Lung (tissue), 17 donors: ENCODE measurements at places on chromosomes 13 and 19.
A peak's percentile ranks its signal among the peaks of the same experiment; 100 is the strongest.

DNA sequence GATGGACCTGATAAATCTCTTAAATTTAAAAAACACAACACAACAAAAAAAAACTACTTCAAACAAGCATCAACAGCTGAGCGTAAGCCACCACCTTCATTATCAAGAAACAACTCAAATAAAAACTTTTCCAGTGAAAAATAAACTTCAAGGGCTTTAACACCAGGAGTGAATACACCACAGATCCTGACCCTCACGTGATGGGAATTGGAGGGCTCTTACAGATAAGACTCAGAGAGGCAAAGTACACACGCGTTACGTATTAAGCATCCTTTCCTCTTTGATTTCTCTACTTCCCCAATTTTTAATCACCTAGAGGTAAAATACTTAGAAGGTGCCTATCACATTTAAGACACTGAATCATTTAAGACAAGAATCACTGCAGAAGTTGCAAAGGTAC is 573 bp upstream of the STARD13 start:
- H3K27me3 ChIP-seq, result no peaks in the 10 kb centered on the region
- H3K36me3 ChIP-seq, result no peaks in the 10 kb centered on the region
- no peak for DNase-seq
- H3K4me1 ChIP-seq, result peaks cover 4% of the 10 kb centered on the region
- H3K27ac ChIP-seq, result peak overlapping the region; percentile 93

DNA sequence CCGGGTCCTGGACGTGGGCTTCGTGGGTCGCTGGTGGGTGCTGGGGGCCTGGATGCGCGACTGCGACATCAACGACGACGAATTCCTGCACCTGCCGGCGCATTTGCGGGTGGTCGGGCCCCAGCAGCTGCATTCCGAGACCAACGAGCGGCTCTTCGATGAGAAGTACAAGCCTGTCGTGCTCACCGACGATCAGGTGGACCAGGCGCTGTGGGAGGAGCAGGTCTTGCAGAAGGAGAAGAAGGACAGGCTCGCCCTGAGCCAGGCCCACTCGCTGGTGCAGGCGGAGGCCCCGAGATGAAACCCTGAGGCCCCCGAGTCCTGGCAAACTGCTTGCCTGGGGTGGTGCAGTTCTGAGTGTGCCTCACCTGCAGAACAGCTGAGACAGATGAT is 787 bp downstream of the TIMM29 start:
- DNase-seq, result no peak
- H3K4me3 ChIP-seq, result peak overlapping the region; percentile 100
- H3K36me3 ChIP-seq, result peaks cover 17% of the 10 kb centered on the region
- peak overlapping the region; percentile 88 for H3K27ac ChIP-seq
- H3K27me3 ChIP-seq, result no peaks in the 10 kb centered on the region
- H3K4me1 ChIP-seq, result peaks cover 12% of the 10 kb centered on the region

GRCh38 chr13:98994080-98994479 is 16.2 kb upstream of the DOCK9 start:
- DNase-seq, result no peak
- no peaks in the 10 kb centered on the region for H3K27me3 ChIP-seq
- H3K4me1 ChIP-seq, result no peaks in the 10 kb centered on the region
- no peak overlapping the region for H3K27ac ChIP-seq

DNA sequence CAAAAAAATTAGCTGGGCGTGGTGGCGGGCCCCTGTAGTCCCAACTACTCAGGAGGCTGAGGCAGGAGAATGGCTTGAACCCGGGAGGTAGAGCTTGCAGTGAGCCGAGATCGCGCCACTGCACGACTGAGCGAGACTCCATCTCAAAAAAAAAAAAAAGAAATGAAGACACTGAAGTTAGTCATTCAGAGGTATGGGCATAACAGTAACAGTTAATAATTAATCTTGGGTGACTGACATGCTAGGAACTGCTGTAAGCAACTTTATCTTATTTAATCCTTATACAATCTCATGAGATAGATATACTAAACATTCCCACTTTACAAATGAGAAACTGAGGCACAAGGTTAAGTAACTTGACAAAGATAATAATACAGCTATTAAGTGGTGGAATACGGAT is 4.9 kb downstream of the SKA3 start:
- no peaks in the 10 kb centered on the region for H3K36me3 ChIP-seq
- DNase-seq, result no peak
- H3K4me3 ChIP-seq, result no peak overlapping the region
- H3K27ac ChIP-seq, result no peak overlapping the region
- H3K27me3 ChIP-seq, result no peaks in the 10 kb centered on the region
- H3K4me1 ChIP-seq, result no peaks in the 10 kb centered on the region
